Activated naive CD8-positive, alpha-beta T cell treated with anti-CD3 and anti-CD28 coated beads for 36 hours (primary cell): ENCODE measurements at places on chromosomes 5 and 9. TPM values are rescaled to one million over a fixed set of nuclear protein-coding genes. Genes with fewer than 3 reads are reported as not detected.
A peak's percentile ranks its signal among the peaks of the same experiment; 100 is the strongest.

Gene IRX2
- total RNA-seq: not detected

Gene GZMA
- total RNA-seq: 1.6 TPM

DNA sequence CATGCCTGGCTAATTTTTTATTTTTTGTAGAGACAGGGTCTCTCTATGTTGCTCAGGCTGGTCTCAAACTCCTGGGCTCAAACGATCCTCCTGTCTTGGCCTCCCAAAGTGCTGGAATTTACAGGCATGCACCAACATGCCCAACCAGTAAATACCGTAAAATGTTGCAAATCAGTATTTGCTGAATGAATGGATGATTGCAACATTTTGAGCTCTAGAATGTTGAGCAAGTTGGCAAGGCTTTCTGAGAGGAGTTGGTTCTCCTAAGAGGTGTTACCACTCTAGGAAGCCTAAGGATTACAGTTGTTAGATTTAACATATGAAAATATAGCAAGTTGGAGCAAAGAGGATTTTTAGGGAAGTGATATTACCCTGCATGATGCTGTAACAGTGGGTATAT, 15.6 kb upstream of the DMXL1 start:
- no peak for DNase-seq

GRCh38 chr9:94872083-94872833, 145.8 kb downstream of the AOPEP start:
- no peak for DNase-seq

DNA sequence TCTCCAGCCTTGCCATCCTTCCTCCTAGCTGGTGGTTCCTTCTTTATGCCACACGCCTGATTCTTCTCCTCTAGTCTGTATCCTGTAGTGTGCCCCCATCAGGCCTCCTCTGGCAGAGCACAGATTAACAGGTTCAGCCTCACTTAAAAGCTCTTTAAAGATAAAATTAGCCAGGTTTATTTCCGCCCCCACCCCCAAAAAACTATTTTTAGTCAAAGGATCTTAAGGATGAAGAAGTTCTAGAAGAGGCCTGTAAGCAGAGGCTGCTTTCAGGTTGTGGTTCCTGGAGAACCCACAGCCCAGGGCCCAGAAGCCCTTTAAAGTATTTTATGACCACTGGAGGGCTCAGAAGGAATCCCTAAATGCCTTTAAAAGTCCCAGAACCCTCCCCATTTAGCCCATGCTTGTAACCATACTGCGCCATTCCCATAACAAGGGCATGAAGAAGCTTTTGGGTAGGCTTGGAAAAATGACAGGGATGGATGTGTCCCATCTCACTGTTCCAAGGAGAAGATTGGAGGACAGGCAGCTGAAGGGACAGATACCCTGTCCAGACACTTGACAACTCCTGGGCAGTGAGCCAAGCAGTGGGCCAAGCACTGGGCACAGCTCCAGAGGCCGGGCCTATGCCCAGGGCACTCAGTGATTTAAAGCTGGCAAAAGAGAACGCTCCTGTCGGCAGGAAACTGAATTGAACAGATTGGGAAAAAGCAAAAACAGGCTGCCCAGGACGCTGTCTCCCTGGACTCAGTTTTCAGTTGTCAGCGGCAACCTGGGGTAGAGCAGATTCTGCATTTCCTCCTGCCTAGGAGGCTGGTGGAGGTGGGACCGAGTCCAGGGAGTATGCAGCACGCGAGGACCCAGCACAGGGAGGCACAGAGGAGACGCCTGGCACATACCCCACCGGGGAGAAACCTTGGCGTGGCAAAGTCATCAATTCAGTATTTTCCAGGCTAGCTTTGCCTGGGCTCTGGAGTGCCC, 106.3 kb upstream of the SSBP2 start:
- no peak for DNase-seq

GRCh38 chr5:7488734-7489133, 92.8 kb downstream of the ADCY2 start:
- DNase-seq: no peak

- no peak for DNase-seq
Observed at GRCh38 chr9:6444128-6444527, 31.1 kb downstream of the UHRF2 start.

DNA sequence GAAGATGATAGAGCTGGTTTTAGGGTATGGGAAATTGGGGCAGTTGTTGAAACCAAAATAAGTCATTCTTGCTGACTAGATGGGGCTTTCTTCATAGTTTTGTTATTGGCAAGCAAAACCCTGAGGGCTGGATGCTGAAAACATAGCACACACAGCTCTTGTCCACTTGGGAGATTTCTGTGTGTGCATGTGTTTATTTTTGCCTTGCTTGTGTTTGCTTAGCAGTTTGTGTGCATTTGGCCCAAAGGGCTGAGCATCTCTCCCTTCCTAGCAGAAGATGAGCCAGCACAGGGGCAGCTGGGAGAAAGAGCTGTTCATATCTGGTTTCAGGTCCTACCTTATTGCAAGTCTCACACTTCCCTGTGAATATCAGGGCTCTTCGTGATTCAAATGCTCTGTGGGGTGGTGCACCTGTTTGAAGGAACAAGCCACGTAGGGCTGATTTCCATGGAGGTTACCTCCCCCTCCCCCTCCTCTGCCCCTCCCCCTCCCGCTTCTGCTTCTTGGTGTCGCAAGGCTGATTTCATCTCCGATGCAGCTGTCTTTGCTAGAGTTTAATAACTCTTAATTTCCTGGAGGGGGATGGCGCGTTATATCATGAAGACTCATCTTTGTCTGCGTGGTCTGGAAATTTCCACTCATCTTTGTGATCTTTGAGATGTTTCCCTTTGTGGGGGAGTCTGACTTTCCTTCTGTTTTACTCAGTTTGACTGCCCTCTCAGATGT, 296.5 kb downstream of the ARHGAP26 start:
- peak; percentile 25 for DNase-seq

DNA sequence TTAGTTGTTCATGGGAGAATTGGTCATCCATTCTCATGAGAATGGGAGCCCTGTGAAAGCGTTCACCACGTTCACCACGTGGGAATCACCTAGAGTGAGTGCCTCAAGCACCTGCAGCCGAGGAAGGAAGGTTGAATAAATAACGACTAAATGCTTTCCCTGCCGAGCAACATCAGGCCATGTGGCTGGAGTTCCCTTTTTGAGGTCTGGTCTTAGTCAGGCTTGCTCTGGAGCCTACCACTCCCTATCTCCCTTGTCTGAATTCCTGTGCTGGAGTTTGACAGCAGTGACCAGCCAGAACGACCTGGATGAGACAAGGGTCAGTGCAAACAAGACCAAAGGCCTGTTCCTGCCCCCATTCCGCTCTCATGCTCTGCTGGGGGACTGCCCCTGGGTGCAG, 28.5 kb downstream of the KCNMB1 start:
- DNase-seq: no peak

- DNase-seq: no peak
Observed at GRCh38 chr5:360257-361027, 38.9 kb downstream of the AHRR start.

DNA sequence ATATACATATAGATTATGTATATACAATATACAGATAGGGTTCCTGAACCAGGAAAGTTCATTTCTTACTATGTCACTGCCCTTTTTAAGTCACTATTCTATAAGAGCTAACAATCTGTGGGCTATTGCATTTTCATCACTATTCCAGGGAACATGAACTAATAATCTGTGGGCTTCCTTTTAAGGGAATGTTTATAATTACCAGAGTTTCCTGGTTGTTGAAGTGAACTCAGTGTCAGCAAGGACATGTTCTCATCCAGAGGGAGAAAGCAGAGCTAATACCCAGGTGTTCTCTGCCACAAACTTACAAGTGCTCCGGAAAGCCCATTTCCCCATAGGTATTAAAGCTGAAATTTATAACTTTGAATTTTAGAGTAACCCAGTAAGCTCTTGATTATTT, 69.6 kb downstream of the CWC27 start:
- DNase-seq: no peak

DNA sequence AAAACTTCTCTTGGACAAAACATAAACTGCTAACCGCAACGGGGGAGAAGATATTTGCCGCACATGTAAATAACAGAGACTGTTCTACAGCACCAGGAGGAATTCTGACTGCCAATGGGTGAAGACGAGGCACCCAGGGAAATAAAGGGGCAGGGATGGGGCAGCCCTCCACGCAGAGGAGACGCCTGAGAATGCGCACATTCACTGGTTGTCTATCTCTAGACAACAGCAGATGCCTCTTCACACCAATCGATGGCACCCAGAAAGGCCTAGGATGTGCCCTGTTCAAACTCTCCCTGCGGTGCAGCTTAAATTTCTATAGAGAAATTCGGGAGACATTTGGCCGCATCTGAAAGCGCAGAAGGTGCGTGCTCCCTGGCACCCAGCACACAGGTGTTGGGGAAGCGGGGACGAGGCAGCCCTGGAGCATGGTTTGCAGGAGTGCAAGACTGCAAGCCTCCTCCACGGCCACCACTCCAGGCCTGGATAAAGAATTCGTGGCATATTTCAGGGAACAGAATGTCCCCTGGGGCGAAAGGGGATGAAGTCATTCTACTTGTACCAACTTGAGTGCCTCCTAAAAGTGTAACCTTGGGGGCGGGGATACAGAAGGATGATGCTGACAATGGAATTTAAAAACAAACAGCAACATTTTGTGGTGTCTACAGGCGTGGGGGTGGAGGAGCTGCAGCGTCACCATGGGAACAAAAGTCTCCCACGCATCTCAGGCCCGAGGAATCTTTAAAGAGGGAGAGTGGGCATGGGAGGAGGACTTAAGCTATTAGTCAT, 6.3 kb upstream of the IRX2 start:
- DNase-seq: no peak
